ENCODE measurements at places on chromosomes 1 and 21. TPM values are rescaled to one million over a fixed set of nuclear protein-coding genes. Genes with fewer than 3 reads are reported as not detected.

The HNRNPCL4 gene
- not detected for total RNA-seq

The PYCR2 gene
- 38.6 TPM for total RNA-seq

The INSRR gene
- not detected for total RNA-seq

The RAB3B gene
- total RNA-seq, result 38.3 TPM

The SLC9C2 gene
- not detected for total RNA-seq

The FCRLA gene
- total RNA-seq, result 2.3 TPM

Data from regular cardiac myocyte (primary cell).